ENCODE measurements at places on chromosomes 1 and 21.

DNA sequence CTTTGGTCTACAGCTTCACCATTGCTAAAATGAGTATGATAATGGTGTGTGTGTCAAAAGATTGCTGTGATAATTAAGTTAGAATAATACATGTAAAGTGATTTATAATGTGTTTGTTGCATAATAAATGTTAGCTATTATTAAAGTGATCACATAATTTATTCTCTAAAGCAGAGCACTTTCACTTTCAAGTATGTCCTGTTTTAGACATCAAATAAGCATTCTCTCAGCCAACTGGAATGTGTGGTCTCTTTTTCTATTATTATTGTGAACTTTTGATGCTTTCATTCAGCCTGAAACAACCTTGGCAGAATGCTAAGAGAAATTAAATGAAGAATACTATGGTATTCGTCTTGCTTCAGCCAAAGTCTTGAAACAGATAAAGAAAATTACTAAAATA lies 102.8 kb upstream of the COL11A1 start:
- no peak for DNase-seq

GRCh38 chr1:228691926-228692325 lies 43.4 kb upstream of the RHOU start:
- DNase-seq, result no peak

DNA sequence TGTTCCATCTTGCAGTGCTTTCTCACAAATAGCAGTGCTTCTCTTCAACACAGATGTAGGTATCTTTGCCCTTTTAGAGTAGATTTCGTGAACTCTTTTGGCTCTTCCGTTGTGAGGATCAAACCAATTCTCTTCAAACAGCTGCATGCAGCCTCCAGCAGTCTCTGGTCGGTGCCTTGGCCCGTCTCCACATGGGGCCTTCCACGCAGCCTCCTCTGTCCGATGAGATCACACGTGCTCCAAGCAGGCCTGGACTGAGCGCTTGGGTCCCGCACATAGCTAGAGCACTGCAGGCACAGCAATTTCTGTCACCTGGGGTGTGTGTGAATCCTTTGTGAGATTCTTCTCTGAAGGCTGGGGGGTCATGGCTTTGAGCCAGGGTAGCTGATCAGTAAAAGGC lies 82.8 kb upstream of the KCNE2 start:
- no peak for DNase-seq

DNA sequence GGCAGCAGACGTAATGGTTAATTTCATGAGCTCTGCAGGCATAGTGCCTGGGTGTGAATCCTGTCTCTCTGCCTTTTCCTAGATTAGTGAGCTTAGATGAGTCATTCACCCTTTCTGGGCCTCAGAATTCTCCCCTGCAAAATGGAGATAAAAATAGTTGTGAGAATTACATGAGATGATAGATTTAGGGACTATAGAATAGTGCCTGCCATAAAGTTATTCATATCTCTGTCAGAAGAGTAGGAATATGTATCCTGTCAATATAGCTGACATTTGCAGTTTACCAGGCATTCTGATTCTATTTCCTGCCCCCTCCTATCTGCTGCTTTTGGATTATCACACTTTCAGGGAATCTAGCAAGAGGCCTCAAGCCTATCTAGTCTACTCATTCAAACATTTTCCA lies 112.0 kb downstream of the PDE4B start:
- no peak for DNase-seq

GRCh38 chr1:176203735-176204134 lies 3.4 kb downstream of the COP1 start:
- DNase-seq, result no peak

GRCh38 chr1:247435030-247435758 lies 19.2 kb downstream of the NLRP3 start:
- no peak for DNase-seq

DNA sequence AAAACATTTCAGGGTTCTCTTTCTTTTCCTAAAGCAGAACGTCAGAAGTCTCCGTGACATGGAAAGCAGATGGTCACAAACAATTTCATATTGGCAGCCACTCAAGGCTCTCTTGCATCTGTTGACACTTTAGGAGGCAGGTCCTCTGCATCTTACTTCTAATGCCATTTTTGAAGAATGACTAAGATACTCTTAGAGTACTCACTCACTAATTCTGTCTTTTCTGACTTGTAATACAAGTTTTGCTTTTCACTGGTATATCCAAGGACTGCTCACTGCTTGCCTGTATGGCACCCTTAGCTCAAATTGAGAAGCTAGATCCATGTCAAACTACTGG lies 68.3 kb downstream of the PRRX1 start:
- DNase-seq, result no peak

- no peak for DNase-seq
Observed at GRCh38 chr1:30588311-30589073, 134.9 kb downstream of the MATN1 start.

DNA sequence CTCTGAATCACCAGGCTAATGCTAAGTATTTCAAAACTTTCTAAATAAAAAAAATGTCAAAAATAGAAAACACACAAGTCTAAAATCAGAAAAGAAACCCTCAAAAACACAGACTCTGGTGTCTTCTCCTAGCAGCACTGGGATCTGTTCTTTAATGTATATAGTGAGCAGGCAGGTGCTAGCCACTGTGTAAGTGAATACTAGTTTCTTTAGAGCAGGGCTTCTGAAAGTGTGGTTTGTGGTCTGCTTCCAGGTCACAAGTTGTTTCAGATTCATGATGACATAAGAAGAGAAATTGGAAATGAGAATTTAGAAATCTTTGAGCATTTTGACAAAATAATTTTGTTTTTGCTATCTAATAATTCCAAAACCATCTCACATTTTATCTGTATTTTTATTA lies 763.1 kb downstream of the USP25 start:
- no peak for DNase-seq

GRCh38 chr1:6401673-6402072 lies 8.1 kb upstream of the ACOT7 start:
- no peak for DNase-seq

- DNase-seq, result no peak
Observed at GRCh38 chr1:234528074-234528865, 49.3 kb upstream of the TARBP1 start.

- no peak for DNase-seq
Observed at GRCh38 chr1:52426371-52426770, 22.0 kb downstream of the PRPF38A start.

DNA sequence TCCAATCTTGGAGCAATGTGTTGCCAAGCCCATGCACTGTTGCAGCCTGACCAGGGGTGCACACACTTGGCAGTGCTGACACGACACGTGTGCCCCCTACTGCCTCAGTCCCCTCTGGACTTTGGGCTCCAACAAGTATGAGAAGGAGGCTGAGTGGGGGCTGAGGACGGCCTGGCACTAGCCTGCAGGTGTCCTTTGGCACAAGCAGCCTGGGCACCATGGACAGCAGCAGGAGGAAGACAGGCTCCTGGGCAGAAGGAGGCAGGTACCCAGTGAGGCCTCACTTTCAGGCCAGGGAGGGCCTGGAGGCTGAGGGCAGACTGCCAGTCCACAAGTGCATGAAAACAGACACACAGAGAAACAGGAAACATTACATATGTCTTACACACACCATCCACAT lies 1702.9 kb upstream of the B3GALT2 start:
- no peak for DNase-seq

DNA sequence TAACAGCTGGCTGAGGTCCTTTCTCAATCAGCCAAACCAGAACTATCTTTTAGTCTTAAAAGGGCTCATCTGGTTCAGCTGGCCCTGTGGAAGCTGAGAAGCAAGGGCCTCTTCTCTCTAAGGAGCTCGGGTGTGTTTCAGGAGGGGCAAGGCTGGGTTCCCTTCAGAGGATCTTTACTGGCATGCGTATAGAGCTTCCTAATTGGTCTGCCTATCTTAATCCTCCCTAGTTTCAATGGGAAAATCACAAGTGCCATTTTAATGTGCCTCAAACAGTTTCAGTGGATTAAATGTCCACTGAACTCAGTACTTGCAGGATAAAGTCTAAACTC lies 81.5 kb upstream of the LBR start:
- DNase-seq, result no peak

GRCh38 chr1:204126956-204127355 lies 24.9 kb downstream of the ETNK2 start:
- no peak for DNase-seq

GRCh38 chr1:163069142-163069541 lies at the start of gene RGS4:
Gene RGS4, plus strand, starts transcription at chr1:163069361. Its CDS starts 124 bp downstream, at chr1:163069485.
- no peak for DNase-seq

DNA sequence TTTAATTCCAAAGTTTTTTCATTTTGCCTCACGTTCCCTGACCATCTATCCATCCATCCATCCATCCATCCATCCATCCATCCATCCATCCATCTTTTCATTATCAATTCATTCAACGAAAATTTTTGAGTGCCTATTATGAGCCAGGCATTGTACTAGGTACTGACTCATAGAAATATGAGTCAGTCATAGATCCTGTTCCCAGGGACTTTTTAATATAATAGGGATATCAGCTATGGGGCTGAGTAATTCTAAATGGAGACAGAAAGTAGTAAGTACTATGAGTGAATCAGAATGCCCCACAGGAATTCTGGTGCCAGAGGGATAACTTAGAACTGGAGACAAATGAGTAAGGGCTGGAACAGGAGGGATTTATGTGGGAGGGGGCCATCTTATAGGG lies 49.8 kb upstream of the GNG12 start:
- DNase-seq, result no peak

Data from cortex of kidney (tissue), 1 donor.